Retina (tissue), 1 donor: ENCODE measurements at places on chromosomes 11 and 22.

DNA sequence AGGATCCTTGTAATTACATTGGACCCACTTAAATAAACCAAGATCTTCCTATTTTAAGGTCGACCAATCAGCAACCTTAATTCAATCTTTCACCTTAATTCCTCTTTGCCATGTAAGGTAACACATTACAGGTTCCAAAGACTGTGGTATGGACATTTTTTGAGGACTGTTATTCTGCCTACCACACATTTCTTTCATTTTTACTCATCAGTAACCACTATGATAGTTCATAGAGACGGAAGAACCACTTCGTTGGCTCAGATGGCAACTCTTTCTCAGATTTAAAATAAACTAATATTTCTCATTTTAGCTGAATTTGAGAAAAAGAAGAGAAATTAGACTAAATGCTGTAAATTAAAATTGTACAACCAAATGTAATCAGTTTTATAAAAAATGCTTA lies 96.3 kb downstream of the PAX6 start:
- DNase-seq: no peak

GRCh38 chr11:63520606-63521170 lies 14.8 kb downstream of the LGALS12 start:
- DNase-seq: no peak

DNA sequence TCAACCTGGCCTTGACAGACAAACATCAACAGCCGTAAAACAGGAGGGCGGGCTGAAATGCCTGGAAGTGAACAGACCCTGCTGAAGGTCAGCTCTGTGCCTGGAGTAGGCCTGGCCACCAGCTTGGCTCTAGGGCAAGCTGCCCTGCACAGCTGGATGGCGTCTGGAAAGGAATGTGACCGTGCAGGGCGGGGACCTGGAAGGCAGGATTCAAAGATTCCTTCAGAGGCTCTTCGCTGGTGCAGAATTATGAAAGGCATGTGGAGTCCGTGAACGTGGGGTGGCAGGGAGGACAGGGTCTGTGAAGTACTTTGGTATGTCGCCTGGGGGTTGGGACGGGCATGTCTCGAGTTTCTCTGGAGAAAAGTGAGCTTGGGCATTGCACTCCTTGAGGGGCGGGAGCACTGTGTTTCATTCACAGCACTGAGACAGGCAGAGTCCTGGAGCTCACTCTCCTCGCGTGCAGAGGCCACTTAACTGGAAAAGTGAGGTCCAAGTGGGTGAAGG lies 1.5 kb downstream of the EHD1 start:
- peak; percentile 41 for DNase-seq

GRCh38 chr11:70671083-70671482 lies 272.8 kb downstream of the CTTN start:
- no peak for DNase-seq

GRCh38 chr11:19955660-19956059 lies 204.6 kb downstream of the DBX1 start:
- DNase-seq: no peak

DNA sequence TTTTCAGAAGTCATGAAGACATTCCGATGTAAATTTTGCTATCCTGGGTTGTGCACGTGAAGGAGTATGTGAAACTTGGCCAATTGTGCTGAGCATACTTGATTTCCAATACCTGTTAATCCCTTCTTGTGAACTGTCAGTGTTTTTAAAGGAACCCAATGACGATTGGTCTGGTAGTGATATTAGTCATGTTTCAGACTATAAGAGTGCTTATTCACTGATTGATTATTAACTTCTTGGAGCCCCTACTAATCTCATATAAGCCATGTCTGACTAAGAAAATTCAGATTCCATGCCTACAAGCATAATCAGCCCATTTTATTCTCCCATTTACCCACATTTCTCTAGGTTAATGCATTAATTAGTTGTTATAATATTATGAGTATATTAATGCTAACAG lies 330.8 kb upstream of the MTNR1B start:
- no peak for DNase-seq
